ENCODE measurements at places on chromosomes 6 and 20.

DNA sequence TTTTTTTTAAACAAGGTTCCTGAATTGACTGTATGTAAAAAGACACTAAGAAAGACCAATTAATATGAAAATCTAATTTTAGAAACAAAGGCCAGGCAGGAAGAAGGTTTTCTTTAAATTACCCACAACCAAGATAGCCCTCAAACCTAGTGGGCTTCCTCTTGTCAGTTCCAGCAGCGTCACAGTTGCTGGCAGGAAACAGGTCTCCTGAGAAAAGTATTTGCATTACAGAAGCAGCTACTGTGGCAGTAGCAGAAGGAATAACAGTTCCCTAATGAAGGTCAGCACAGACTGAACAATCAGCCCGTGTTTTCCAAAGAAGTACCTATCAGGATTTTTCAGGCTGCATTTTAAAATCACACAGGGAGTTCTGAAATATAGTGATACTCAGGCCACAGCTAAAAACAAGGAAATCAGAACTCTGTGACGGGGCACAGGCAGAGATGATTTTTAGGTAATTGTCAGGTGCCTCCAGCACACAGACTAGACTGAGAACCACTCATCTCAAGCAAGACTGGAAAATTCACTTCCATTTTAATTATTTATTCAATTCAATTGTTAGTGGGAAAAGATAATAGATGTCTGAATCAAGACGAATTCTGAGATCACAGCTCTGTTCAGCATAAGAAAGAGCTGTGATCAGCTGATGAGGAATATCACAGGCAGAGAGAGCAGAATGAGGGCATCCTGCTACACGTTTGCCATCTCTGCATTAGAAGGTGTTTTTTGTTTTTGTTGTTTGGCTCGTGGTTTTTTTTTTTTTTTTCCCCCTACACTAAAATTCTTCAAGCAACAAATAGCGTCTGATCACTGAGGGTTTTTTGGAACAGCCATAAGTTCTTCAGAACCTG, 230.5 kb upstream of the KHDRBS2 start:
- DNase-seq = no peak

DNA sequence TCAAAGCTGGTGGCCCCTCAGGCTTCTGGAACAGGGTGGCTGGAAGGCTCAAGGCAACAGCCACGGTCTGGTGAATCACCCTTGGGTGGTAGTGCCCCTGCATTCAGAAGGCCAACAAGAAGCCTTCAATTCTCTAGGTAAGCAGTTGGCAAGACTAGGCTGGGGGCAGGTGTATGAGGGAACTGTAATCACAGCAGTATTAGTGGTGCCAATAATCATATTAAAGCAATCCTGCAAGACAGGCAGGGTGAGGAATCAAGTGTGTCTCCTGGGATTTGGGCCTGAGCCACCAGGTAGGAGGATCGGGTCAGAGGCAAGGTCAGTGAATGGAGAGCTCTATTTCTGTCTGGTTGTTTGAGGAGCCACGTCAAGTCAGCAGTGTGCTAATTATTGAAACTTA, 24.9 kb upstream of the SCUBE3 start:
- no peak for DNase-seq

DNA sequence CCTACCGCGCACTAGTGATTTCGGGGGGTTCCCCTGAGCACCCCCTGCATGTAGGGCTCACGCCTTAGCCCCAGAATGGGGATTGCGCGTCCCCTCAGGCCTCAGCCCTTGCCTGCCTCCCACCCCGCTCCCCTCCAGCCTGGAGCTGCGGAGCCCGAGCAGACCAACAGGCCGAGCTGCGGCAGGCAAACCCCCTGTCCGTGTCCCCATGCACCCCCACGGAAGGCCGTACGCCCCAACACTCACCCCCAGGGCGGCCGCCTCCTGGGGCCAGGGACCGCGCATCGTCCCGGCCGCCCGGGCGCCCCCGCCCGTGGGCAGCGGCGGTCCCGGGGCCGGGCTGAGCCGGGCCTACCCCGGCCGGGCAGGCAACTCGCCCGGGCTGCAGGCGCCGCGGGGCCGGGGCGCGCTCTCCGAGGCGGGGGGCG, 1.2 kb upstream of the KCNB1 start:
- no peak for DNase-seq

- no peak for DNase-seq
Observed at GRCh38 chr6:84976526-84977362, 212.3 kb upstream of the TBX18 start.

DNA sequence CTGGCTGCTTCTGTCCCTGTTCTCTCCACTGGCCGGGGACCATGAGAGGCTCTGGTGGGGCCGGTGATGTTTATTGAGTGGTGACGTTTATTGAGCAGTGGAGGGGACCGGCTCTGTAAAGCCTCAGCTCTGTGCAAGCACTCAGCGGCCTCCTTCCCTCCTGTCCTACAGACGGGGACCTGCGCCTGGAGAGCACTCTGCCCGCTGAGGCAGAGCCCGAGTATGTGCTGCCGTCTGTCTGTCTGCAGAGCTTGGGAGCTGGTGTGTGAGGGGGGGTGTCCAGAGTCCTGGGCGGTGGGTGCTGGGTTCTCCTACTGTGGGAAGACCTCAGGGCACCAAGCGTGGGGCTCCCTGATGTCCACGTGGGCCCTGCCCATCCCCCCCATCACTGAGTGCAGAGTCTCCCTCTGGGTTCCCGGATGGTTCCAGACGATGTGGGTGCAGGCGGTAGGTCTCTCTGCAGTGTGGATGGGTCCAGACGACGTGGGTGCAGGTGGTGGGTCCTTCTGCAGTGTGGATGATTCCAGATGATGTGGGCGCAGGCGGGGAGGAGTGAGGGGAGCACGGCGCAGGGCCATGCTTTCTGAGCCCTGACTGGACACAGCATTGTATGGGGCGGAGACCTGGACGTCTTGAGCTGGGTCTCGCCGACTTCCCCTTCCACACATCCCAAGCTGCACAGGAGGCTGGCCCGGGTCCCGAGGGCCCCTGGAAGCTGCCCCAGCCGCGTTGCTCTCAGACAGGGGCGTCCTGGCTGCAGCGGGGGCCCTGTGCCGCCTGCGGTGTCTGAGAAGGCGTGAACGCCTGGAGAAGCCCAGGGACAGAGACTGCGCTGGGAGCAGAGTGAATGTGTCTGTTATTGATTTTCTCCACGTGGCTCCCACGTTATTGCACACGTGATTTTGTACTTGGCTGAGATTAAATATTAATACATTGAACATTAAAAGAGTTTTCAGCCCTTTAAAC, 14.9 kb upstream of the BHLHE23 start:
- no peak for DNase-seq

GRCh38 chr20:19026121-19026878, 186.1 kb upstream of the SLC24A3 start:
- no peak for DNase-seq

- DNase-seq = no peak
Observed at GRCh38 chr20:2768632-2769015, 31.8 kb downstream of the CPXM1 start.

GRCh38 chr6:63808576-63808975, 173.0 kb downstream of the PHF3 start:
- no peak for DNase-seq

- no peak for DNase-seq
Observed at GRCh38 chr6:147378819-147379218, 129.7 kb upstream of the SAMD5 start.

GRCh38 chr20:38261054-38261390, 487 bp upstream of the KIAA1755 start:
- no peak for DNase-seq

- no peak for DNase-seq
Observed at GRCh38 chr20:19789446-19789845, 31.4 kb downstream of the RIN2 start.

DNA sequence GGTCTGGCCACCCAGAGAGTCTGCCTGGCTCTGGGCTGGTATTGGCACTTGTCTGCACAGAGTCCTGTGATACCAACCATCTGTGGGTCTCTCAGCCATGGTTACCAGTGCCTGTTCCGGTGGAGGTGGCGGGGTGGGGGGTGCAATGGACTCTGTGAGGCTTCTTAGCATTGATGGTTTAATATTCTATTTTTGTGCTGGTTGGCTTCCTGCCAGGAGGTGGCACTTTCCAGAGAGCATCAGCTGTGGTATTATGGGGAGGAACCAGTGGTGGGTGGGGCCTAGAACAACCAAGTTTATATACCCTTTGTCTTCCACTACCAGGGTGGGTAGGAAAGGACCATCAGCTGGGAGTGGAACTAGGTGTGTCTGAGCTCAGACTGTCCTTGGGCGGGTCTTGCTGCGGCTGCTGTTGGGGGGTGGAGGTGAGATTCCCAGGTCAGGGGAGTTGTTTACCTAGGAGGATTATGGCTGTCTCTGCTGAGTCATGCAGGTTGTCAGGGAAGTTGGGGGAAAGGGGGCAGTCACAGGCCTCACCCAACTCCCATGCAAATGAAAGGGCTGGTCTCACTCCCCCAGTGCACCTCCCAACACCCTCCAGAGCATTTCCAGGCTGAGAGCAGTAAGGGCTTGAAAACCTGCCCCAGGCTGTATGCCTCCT, 117.5 kb downstream of the FLRT3 start:
- DNase-seq = no peak

GRCh38 chr6:150332939-150333584, 35.8 kb upstream of the IYD start:
- no peak for DNase-seq

- DNase-seq = no peak
Observed at GRCh38 chr20:11569163-11569562, 348.5 kb upstream of the BTBD3 start.

- no peak for DNase-seq
Observed at GRCh38 chr6:53801022-53801421, 6.2 kb downstream of the LRRC1 start.

GRCh38 chr6:136611746-136612145, 61.5 kb upstream of the MAP7 start:
- no peak for DNase-seq

GRCh38 chr20:42756991-42757390, 432.7 kb downstream of the PTPRT start:
- DNase-seq = no peak

DNA sequence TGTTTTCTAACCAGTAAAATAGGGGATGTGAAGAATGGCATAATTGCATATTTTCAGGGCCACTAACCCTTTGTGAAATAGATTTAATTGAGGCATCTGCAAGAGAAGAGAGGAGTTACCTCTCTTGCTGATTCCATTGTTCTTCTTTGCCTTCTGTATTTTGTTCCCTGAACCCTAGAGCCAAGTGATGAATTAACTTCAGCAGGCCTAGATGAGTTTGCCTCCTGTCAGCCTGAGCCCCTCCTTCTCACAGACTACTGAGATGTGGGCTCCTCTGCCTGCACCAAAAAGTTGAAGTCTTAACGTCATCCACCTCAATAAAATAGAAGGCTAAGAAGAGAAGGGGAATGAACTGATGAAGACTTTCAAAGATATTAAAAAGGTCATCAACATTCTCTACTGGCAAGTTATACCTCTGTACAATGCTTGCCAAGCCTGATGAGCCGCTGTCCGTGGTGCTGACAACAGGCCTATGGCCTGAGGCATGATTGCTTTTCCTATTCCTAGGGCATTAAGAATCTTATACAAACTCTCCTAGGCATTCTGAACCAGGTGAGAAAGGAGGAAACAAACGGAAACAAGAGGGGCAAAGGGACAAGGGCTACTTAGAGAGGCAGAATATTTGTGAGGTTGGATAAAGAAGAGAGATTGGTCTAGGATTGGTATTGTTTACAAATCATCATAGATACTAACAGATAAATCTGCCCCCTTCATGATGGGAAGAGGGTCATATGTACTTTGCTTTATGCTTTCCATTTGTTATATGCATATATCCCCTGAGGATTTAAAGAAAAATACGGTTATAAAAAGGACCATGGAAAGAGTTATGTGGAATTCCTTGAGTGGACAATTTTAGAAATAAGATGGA, 46.8 kb downstream of the CD24 start:
- DNase-seq = no peak

GRCh38 chr20:50144362-50144761, 9.2 kb downstream of the PEDS1 start:
- DNase-seq = no peak

DNA sequence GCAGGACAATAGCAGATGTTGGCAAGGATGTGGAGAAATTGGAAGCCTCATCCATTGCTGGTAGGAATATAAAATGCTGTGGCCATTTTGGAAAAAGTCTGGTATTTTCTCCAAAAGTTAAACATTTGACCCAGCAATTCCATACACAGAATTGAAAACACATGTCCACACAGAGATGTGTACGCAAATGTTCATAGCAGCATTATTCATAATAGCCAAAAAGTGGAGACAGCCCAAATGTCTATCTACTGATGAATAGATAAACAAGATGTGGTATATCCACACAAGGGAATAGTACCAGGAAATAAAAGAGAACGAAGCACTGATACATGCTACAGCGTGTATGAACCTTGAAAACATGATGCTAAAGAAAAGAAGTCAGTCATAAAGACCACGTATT, 40.5 kb downstream of the CFAP61 start:
- DNase-seq = no peak

DNA sequence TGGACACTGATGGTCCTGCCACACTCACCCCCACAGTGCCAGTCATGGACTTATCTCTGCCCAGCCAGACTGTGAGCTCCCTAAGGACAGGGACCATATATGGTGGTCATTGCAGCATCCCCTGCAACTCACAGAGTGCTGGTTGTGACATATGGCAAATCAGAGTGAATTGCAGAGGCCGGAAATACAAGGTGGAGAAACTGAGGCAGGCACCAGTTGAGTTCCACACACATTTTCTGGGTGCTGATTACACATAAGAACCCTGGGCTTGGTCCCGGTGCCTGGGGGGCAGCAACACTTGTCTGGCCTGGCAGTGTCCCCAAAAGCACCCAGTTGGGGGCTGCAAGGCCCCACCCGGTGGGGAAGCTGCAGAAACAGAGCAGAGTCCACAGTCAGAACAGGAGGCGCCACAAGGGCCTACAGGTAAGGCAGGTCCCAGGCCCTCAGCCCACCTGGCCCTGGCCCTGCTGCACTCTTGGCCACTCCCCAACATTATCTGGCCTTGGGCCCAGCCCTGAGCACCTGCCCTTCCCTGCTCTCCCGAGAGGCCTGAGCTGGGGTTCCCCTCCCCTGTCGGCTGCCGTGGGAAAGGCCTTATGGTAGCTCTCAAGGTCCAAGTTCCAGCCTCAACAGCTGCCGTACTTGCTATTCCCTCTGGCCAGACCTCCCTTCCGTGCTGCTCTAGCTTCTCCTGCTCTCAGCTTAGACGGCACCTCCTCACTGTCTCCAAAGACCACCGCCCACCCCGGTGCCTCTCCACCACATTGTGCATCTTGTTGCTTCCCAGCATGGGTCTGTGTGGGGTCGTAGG, 140.8 kb upstream of the PTPN1 start:
- DNase-seq = peak; percentile 15

DNA sequence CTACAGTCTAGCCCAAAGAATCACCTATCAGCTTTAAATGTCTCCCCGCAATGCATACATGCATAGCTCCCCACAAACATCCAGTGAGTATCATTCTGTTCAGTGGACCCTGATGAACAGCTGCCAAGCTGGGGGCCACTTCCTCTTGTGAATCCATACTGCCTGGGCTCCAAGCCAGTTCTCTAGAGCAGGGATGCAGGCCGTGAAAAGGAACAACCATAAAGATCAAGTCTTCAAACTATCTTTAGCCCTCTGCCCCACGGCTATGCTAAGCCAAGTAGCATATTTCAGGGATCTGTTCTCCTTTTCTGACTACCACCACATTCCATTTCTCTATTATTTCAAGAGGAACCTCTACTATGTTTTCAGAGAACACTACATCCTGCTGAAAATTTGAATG, 191.7 kb upstream of the BTBD3 start:
- no peak for DNase-seq

- DNase-seq = peak; percentile 75
Observed at GRCh38 chr6:36387440-36388303, at the start of gene ETV7. TSS of gene ETV7 (minus strand) at chr6:36387669. CDS start at chr6:36387541, 128 bp downstream.

GRCh38 chr20:50670126-50670862, 21.0 kb downstream of the RIPOR3 start:
- DNase-seq = no peak

- DNase-seq = peak; percentile 64
Observed at GRCh38 chr20:58457083-58457695, 58.0 kb downstream of the APCDD1L start.
